ENCODE measurements at places on chromosomes 16 and 17.

GRCh38 chr17:40534371-40535189 is 30.7 kb downstream of the CCR7 start:
- DNase-seq = no peak

- DNase-seq = no peak
Observed at GRCh38 chr16:81313701-81314602, 810 bp upstream of the GAN start.

GRCh38 chr17:50448643-50449042 is 20.0 kb downstream of the CHAD start:
- no peak for DNase-seq

GRCh38 chr16:8714174-8714573 is 39.8 kb downstream of the ABAT start:
- no peak for DNase-seq

DNA sequence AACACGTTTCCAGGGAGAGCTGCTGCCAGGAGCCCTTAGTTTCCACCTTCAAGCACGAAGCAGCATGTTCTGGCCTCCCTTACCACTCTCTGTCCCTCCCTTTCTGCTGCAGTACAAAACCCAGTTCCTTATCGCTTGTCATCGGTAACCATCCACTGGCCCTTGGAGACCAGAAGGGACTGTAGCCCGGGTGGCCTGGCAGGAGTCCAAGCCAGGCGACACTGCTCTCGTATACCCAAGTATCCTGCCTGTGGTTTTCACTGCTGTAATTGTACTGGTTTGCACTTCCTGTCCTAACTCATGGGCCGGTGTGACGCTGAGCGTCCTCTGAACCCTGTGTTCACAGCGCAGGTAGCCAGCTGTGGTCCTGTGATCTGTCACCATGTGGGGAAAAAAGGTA is 81.1 kb downstream of the MAF start:
- DNase-seq = no peak

GRCh38 chr17:74281799-74282198 is 7.8 kb downstream of the DNAI2 start:
- DNase-seq = no peak

DNA sequence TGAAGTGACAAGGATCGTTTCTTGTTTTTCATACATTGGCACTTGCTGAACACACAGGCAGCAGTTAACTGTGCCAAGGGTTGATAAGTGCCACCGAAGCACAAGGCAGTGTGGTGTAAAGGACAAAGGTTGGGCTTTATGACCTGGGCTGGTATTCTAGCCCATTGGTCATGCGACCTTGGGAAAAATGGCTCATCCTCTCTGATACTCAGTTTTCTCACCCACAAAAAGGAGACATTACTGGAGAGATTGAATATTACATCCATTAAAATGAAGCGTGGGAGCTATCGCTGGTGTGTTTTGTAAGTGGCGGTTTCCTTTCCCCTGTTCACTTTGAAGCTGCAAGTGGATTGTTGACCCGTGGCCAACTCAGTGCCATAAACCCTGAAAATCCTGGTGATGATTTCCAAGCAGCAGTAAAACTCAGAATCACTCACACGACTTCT is 216.9 kb downstream of the HAPSTR1 start:
- DNase-seq = no peak

DNA sequence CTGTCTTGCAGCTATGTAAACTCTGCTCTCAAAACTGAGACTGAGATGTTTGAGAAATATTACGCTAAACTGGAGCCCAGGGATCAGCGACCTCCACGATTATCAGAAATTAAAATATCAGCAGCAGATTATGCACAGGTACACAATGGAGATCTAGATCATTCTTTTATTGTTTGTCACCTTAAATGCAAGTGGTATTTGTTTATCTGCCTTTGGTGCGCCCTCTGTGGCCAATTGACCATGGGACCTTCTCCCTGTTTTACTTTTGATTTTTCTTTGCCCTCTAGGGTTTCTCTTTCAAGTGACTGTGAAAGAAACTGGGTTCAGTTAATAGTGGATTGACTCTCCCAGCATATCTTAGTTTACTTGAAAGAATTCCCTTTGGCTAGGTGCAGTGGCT is 42.1 kb downstream of the PRSS54 start:
- no peak for DNase-seq

DNA sequence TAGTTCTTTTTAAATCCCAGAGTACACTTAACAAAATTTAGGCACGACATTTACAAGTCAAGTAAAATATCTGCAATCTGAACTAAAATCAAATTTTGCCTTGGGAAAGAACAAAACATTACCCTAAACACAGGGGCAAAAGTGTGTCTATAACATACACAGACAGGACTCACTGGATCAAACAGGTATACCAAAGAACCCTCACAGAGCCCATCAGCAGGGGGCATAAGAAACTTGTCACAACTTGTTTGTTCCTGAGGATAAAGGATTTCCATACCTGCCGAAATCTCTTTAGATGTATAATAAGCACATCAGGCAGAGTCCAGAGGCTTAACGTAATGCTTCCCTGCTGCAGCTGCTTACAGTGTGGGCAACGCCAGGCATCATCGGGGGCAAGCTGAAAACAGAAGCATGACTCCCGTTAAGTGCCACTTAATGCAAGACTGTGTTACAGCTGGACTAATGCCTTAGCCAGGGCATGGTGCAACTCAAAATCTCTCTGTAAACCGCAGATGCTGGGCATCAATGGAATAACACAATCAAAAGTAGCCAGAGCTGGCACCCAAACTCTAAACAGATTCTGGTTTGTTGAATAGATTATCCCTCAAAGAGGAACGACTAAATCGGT is 67.0 kb downstream of the USP31 start:
- no peak for DNase-seq

DNA sequence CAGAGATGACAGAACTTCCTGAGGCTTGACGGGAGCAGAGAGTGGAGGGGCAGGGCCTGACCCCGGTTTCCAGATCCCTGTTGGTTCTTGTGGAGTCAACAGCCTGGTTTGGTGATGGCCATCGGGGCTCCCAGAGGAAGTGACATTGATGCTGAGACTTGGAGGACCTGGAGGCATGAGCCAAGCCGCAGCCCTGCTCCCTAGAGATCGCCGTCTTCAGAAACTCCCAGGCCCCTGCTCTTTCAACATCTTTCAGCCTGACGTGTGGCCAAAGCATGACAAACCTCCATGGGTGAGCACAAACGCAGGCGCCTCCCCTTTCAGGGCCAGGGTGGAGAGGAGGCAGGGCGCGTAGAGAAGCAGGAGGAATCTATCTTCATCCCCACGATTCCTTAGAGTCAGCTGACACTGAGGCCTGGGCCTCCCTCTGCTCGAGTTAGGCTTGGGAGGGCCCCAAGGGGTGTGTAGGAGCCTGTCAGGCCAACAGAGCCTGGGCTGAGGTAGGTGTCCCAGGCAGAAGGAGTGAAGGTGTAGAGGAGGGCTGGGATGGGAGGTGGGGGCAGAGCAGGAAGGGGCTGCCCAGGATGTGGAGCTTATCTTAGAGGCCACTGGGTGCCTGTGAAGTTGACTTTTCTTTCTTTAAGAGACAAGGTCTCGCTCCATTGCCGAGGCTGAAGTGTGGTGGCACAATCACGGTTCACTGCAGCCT is 56.1 kb upstream of the MED9 start:
- DNase-seq = no peak

DNA sequence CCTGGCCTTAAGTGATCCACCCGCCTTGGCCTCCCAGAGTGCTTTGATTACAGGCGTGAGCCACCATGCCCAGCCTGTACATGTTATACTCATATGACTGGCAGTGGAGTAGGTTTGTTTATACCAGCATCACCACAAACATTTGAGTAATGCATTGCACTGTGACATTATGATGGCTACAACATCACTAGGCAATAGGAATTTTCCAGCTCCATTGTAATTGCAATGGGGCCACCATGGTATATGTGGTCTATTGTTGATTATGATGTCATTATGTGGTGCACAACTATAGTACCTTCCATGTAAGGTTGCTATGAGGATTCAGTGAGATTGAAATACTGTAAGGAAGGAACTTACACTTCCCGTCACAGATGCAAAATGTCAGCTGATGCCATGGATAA is 168.9 kb downstream of the COPRS start:
- DNase-seq = no peak

- no peak for DNase-seq
Observed at GRCh38 chr17:17751489-17752088, 70.3 kb downstream of the RAI1 start.

DNA sequence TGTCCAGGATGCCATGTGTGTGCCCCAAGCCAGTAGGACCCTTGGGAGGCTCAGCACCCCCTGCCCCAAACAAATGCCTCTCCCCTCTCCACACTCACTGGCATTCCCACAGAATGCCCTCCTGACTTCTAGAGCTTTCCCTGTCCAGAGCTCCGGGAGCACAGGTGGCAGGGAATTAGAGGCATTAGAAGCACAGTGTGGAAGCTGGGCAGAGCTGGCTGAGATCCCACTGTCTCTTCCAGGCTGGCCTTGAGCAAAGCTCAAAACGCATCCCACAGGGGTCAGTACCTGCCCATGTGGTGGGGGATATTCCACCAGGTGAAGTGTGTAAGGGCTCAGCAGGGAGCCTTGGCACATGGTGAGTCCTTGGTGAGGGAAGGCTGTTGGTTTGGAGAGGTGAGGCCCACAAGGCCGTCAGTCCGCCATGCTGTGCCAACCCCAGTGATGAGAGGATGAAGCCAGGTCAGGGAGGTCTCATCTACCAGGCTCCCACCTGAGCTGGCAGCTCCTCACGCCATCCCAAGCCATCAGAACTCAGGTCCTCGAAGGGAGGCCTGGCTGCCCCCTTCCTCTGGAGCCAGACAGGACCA is 18.1 kb downstream of the ENDOV start:
- DNase-seq = no peak

GRCh38 chr16:73161977-73162376 is 114.0 kb upstream of the ZFHX3 start:
- no peak for DNase-seq

DNA sequence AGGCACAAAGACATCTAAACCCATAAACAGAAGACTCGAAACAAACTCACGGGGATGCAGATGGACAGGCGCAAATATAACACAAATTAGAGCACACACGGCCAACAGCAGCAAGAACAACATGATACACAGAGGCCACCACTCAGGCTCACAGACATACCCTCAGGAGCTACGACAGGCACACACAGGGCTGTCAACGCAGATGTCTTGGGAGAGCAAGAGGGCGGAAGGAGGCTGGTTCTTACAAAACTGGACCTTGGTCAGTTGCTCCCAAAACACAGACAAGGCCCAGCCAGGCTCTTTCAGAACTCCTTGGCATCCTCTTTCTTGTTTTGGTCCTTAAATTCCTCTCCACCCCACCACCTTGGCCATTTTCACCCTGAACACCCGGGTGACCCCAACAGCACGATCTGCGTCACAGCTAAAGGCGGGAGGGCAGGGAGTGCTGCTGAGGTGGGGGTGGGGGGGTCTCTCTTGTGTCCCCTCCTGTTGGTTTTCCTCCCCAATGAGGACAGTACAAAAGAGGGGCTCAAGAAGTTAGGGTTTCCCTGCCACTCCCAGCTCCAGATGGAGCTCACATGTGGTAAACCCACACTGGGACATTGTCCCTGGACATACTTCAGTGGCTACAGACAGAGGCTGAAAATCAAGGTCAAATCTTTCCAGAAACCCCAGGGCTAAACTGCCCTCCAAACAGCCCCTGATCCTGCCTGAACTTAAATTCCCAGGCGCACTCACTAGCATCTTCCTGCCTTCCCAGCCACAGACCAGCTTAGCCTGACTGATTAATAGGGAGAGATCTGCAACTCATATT is 221.3 kb downstream of the C16orf78 start:
- DNase-seq = no peak

DNA sequence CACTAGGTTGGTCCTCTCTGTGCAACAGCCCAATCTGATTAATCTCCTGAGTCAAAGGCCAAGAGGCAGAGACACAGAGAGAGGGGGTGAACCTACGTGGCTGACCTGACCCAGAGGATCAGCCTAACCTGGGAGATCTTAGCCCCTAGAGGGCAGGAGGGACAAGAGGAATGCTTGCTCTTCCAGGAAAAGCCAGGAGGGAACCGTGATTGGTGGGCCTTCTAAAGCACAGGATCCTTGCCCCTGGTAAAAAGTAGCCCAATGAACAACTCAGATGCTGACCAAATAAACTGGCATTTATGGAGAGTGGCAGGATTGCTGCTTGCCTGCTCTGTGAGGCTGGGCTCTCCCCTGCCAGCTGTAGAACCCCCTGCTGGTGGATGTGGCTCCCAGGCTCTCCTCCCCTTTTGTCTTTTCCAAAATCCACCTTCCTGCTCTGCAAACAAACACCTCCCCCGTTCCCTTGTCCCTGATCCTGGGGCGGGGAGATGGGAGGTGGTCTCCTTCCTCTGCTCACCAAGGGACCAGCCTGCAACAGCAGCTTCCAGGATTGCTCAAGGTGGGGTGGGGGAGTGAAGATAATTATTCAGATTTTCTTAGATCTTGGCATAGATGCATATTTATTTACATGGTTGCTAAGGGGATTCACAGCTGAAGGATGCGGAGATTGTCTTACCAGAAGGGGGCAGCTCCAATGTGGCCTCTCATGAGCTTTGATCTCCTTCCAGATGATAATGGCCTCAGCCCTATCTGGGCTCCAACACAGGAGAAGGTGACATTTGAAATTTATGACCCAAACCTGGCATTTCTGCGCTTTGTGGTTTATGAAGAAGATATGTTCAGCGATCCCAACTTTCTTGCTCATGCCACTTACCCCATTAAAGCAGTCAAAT is 71.9 kb downstream of the SDR42E1 start:
- no peak for DNase-seq

DNA sequence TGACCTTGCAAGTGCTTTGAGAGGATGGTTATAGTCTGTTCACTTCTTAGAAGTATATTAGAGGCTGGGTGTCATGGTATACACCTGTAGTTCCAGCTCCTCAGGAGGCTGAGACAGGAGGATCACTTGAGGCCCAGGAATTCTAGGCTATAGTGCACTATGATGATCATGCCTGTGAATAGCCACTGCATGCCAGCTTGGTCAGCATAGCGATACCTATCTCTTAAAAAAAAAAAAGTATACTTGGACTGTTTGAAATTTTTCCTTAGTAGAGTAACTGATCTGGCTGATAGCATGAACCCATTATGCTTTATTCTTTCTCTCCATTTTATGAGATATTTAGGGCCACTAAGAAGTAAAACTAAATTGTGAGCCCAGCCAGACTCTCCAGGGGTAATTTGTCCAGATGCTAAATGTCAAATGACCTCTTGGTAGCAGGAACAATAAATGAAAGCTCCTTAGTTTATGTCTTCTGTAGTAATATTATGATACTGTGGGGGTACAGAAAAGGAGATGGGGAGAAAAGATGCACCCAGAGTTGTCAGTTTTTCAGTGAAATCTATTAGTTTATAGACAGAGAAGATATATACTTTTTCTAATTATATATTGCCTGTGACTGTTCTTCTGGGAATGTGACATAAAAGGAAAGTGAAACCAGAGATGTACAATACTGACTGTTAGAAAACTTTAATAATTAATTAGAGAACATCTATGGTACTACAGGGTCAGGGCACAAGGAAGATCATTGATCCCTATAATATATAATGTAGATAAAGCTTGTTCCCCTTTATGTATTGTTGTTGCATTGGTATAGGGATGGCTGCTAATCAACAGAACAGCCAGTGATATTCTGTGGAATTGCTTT is 335.3 kb upstream of the TBX2 start:
- no peak for DNase-seq

GRCh38 chr16:31138621-31139578 is 3.4 kb upstream of the PRSS8 start:
- DNase-seq = no peak

GRCh38 chr16:81639931-81640680 is 139.0 kb upstream of the PLCG2 start:
- no peak for DNase-seq
